Vagina (tissue), 2 donors: ENCODE measurements at places on chromosomes 5 and 9.

DNA sequence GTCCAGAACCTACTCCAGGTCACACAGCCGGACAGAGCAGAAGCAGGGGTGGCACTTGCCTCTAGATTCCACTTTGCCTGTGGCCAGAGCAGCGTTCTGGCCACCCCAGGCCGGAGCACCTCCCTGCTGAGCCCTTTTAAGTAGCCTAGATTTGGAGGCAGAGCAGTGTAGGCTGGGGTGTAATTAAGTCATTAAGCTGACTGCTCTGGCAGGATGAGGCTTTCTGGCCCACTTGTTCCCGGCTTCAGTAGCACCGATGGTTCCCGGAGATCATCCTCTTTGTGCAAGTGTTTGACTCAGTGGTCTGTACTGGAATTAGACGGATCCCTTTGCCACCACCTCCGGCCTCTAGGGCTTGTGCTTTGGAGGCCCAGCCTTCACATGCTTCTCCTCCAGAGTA, 281.9 kb upstream of the ANKRD55 start:
- no peak overlapping the region for H3K4me3 ChIP-seq
- H3K27me3 ChIP-seq, result no peaks in the 10 kb centered on the region
- H3K4me1 ChIP-seq, result peaks cover 36% of the 10 kb centered on the region
- DNase-seq, result no peak
- no peak overlapping the region for H3K27ac ChIP-seq

GRCh38 chr9:101140764-101141163, 112.2 kb downstream of the PLPPR1 start:
- H3K4me1 ChIP-seq, result no peaks in the 10 kb centered on the region
- no peak overlapping the region for H3K27ac ChIP-seq
- H3K27me3 ChIP-seq, result no peaks in the 10 kb centered on the region
- H3K4me3 ChIP-seq, result no peak overlapping the region
- no peaks in the 10 kb centered on the region for H3K36me3 ChIP-seq

DNA sequence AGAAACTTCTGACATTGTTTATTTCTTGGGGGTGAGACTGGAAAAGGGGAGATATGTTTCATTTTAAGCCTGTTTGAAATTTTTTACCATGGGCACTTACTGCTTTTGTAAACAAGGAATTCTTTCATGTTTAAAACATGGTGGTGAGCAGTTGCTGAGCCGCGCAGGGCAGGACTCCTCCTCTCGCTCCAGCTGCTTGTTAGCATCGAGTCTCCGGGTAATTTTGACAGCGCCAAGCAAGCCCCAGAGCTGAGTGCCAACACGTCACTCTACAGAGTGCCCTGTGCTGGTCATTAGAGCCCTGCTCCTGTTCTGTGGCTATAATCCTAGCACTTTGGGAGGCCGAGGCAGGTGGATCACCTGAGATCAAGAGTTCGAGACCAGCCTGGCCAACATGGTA, 116.5 kb upstream of the MSX2 start:
- no peaks in the 10 kb centered on the region for H3K4me1 ChIP-seq
- DNase-seq, result no peak
- no peaks in the 10 kb centered on the region for H3K27me3 ChIP-seq
- H3K4me3 ChIP-seq, result no peak overlapping the region
- no peak overlapping the region for H3K27ac ChIP-seq
- H3K36me3 ChIP-seq, result no peaks in the 10 kb centered on the region

DNA sequence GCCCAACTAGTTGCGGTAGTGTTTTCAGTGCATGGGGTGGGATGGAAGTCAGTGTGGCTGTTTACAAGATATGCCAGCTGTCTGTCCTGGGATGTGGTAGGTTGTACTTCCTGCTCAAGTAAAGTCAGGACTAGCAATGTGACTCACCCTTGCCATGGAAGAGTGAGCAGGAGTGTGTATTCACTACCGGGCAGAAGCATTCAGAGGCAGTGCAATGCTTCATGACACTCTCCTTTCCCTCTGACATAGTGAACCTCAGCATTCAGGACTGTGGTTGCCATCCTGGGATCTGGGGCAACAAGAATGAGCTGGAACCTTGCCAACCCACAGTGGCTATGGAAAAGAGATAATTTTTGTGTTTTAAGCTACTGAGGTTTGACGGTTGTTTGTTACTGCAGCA, 68.9 kb downstream of the BOD1 start:
- no peak overlapping the region for H3K4me3 ChIP-seq
- DNase-seq, result no peak
- H3K36me3 ChIP-seq, result no peaks in the 10 kb centered on the region
- H3K4me1 ChIP-seq, result no peaks in the 10 kb centered on the region
- no peak overlapping the region for H3K27ac ChIP-seq
